CD8-positive, alpha-beta memory T cell (primary cell): ENCODE measurements at places on chromosomes 4 and X. TPM values are rescaled to one million over a fixed set of nuclear protein-coding genes. Genes with fewer than 3 reads are reported as not detected.

GRCh38 chr4:40475609-40476008 lies 140.5 kb downstream of the CHRNA9 start:
- no peak overlapping the region for H3K4me3 ChIP-seq
- no peaks in the 10 kb centered on the region for H3K27me3 ChIP-seq
- no peaks in the 10 kb centered on the region for H3K36me3 ChIP-seq
- no peaks in the 10 kb centered on the region for H3K4me1 ChIP-seq
- H3K27ac ChIP-seq, result no peak overlapping the region

DNA sequence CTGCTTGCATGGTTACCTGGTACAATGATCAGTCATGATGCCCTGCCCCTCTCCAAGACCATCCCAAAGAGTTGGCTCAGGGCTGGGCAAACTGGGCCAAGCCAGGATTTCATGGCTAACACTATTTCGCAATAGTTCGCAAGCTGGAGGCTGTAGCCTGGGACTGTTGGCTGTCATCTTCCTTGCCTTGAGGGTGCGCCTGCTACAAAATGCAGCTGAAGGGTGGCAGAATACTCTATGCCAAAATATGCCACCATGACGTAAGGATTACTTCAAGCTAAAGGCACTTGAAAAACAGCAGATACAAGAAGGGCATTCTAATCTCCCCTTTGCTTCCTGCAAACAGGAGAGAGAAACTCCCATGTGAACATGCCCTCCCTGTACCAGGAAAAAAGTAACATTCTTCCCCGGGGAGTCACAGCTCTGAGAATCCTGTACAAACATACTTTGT lies 21.0 kb downstream of the SAT1 start:
- no peak for DNase-seq
- H3K4me3 ChIP-seq, result no peak overlapping the region
- no peaks in the 10 kb centered on the region for H3K4me1 ChIP-seq
- no peaks in the 10 kb centered on the region for H3K36me3 ChIP-seq
- H3K27ac ChIP-seq, result no peak overlapping the region

DNA sequence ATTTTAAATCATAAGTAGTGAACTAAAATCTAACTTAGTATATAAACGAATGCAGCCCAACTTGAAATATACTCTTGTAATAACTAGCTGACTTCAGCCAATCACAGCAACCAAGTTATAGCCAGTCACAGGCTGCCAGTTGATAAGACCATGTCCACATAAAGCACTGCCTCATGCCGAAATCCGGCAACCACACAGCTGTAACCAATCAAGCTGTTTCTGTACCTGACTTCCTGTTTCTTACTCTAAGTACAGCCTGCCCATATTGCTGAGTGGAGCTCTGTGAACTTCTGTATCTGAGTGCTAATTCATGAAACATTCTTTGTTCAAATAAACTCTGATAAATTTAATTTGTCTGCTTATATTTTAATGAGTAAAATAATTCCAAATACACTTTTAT lies 805.3 kb upstream of the EPHA5 start:
- DNase-seq, result no peak
- no peak overlapping the region for H3K27ac ChIP-seq
- H3K4me3 ChIP-seq, result no peak overlapping the region
- H3K27me3 ChIP-seq, result no peaks in the 10 kb centered on the region

GRCh38 chr4:78149751-78150542 lies 92.8 kb downstream of the FRAS1 start:
- H3K36me3 ChIP-seq, result no peaks in the 10 kb centered on the region
- H3K4me1 ChIP-seq, result no peaks in the 10 kb centered on the region
- no peak overlapping the region for H3K27ac ChIP-seq
- no peaks in the 10 kb centered on the region for H3K27me3 ChIP-seq
- no peak for DNase-seq
- H3K4me3 ChIP-seq, result no peak overlapping the region

DNA sequence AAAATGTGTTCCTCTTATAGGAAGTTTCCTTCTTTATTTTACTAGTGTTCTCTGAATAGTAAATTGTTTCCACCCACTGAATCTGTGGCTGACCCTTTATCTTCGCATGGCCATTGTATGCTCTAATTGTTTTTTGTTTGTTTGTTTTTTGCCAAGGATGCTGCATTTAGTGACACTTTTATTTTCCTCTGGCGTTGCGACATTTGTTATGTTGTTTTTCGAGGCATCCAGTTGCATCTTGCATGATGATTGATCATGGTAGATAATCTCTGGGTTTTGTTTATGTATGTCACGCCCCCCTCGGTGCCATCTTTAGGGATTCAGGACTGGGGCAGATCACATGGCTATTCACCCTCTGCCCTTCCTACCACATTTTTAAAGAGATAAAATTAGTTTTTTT lies 2.2 kb downstream of the NMU start:
- H3K36me3 ChIP-seq, result no peaks in the 10 kb centered on the region
- H3K4me3 ChIP-seq, result no peak overlapping the region
- peak overlapping the region; percentile 75 for H3K27ac ChIP-seq
- no peaks in the 10 kb centered on the region for H3K4me1 ChIP-seq

DNA sequence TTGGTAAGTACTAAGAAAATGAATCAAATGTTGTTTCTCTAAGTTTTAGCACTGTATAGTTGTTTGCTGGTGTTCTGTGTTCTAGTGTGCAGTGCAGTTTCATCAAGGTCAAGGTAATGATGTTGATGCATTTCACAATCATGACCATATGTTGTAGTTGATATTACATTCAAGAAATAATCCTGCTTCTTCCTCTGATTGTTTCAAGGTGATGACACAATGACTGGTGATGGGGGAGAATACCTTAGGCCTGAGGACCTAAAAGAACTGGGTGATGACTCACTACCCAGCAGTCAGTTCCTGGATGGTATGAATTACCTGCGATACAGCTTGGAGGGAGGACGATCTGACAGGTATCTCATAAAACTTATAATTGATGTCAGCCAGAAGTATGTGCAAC lies 261.6 kb downstream of the ANK2 start:
- no peaks in the 10 kb centered on the region for H3K27me3 ChIP-seq
- H3K27ac ChIP-seq, result no peak overlapping the region
- H3K36me3 ChIP-seq, result no peaks in the 10 kb centered on the region
- DNase-seq, result no peak
- H3K4me1 ChIP-seq, result no peaks in the 10 kb centered on the region

DNA sequence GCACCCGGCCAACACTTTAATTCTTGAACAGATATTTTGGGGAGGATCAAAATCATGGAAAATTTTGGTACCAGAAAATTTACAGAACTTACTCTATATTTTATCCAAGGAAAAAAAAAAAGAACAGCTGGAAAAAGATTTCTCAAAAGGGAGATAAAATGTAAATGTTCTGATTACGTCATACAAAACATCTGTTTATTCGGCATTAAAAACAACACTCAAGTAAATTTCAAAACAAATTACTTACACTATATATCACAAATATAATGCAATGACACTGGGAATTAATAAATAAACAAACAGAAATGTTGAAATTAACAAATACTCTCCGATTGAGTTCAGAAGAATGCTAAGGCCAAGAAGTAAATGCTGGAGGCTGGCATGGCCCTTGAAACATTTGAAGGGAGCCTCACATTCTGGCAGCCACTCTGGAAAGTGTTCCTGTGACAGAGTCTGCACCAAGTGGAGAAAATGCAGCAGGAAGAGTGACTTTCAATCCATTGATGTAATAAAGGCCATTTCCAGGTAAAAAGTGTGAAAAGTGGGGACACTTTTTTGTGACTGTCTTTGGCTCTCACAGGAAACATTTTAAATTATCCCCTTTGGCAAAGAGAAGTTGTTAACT lies 486.0 kb upstream of the CTSO start:
- no peaks in the 10 kb centered on the region for H3K36me3 ChIP-seq
- no peaks in the 10 kb centered on the region for H3K27me3 ChIP-seq
- H3K27ac ChIP-seq, result no peak overlapping the region
- DNase-seq, result no peak

GRCh38 chr4:20042769-20043168 lies 208.9 kb upstream of the SLIT2 start:
- no peak overlapping the region for H3K27ac ChIP-seq
- H3K27me3 ChIP-seq, result no peaks in the 10 kb centered on the region
- no peak for DNase-seq
- H3K36me3 ChIP-seq, result no peaks in the 10 kb centered on the region

DNA sequence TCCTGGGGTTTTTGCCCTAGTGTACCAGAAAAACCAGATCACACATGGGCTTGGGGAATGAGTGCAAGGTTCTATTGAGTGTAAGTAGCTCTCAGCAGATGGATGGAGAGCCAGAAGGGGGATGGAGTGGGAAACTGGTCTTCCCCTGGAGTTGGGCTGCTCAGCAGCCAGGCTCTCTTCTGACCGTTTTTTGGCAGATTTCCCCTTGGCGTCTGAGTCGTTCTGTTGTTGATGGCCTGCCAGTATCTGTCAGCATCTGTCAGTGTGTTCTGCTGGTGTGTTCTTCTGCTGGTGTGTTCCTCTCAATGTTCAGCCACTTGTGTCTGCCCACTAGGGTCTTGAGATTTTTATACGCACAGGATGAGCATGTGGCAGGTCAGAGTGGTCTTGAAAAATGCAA lies 633.9 kb upstream of the CPEB2 start:
- no peak overlapping the region for H3K4me3 ChIP-seq
- H3K27ac ChIP-seq, result no peak overlapping the region
- H3K27me3 ChIP-seq, result no peaks in the 10 kb centered on the region
- no peaks in the 10 kb centered on the region for H3K4me1 ChIP-seq
- no peak for DNase-seq

GRCh38 chr4:74499986-74500781 lies 55.2 kb downstream of the AREG start:
- no peaks in the 10 kb centered on the region for H3K27me3 ChIP-seq
- H3K4me3 ChIP-seq, result no peak overlapping the region
- DNase-seq, result no peak
- H3K27ac ChIP-seq, result no peak overlapping the region

- peak overlapping the region; percentile 60 for H3K27ac ChIP-seq
- no peaks in the 10 kb centered on the region for H3K36me3 ChIP-seq
- H3K4me1 ChIP-seq, result no peaks in the 10 kb centered on the region
- H3K27me3 ChIP-seq, result no peaks in the 10 kb centered on the region
- no peak for DNase-seq
These were observed 230.3 kb upstream of the PGRMC2 start for GRCh38 chr4:128517739-128518510.

- no peaks in the 10 kb centered on the region for H3K27me3 ChIP-seq
- H3K4me1 ChIP-seq, result peaks cover 27% of the 10 kb centered on the region
- peak overlapping the region; percentile 96 for H3K27ac ChIP-seq
These were observed 250 bp downstream of the USP9X start for GRCh38 chrX:41085512-41085877.

GRCh38 chr4:112523008-112523721 lies 7.2 kb upstream of the NEUROG2 start:
- no peak for DNase-seq
- peaks cover 59% of the 10 kb centered on the region for H3K27me3 ChIP-seq
- no peak overlapping the region for H3K27ac ChIP-seq
- H3K4me1 ChIP-seq, result peaks cover 17% of the 10 kb centered on the region
- no peaks in the 10 kb centered on the region for H3K36me3 ChIP-seq

DNA sequence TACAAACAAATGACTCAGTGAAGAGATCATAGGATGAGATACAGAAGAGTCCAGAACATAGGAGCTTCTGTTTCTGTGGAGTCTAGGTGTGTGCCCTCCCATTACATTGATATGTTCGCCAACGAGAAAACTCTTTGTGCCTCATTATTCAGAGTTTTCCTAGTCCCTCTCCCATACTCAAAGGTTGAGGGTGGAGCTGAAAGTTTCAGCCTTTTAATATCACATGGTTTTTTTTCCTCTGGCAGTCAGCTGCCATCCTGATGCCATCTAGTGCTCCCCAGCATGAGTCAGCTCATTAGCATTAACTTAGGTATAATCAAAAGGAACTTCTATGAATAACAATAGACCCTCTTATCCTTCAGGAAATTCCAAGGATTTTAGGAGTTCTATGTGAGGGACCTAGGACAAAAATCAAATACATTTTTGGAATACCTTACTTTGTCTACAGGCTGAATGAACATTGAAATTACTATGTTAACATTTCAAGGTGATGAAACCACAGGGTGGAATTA lies 559.6 kb upstream of the AMOT start:
- H3K36me3 ChIP-seq, result no peaks in the 10 kb centered on the region
- H3K4me3 ChIP-seq, result no peak overlapping the region
- H3K4me1 ChIP-seq, result no peaks in the 10 kb centered on the region

GRCh38 chrX:124771292-124771691 lies 424.9 kb downstream of the SH2D1A start:
- DNase-seq, result no peak
- no peaks in the 10 kb centered on the region for H3K4me1 ChIP-seq
- no peaks in the 10 kb centered on the region for H3K36me3 ChIP-seq
- no peak overlapping the region for H3K4me3 ChIP-seq
- H3K27me3 ChIP-seq, result no peaks in the 10 kb centered on the region
- no peak overlapping the region for H3K27ac ChIP-seq

DNAAF6 gene
- not detected for total RNA-seq

HTATSF1 gene
- 45.2 TPM for total RNA-seq

CXorf51A gene
- total RNA-seq, result not detected

MECP2 gene
- 49.5 TPM for total RNA-seq

PCDH19 gene
- total RNA-seq, result not detected

RIBC1 gene
- total RNA-seq, result 1.2 TPM

MORF4L2 gene
- total RNA-seq, result 198 TPM

ATP2B3 gene
- not detected for total RNA-seq

XAGE1A gene
- total RNA-seq, result not detected

SFRP2 gene
- 0.11 TPM for total RNA-seq

CDX4 gene
- not detected for total RNA-seq

GYG2 gene
- total RNA-seq, result not detected
